ENCODE measurements at places on chromosomes 2 and 18.

- DNase-seq = no peak
These were observed 45.5 kb downstream of the DPP4 start for GRCh38 chr2:162028511-162028910.

GRCh38 chr18:56302156-56302555, 336.2 kb downstream of the TXNL1 start:
- DNase-seq = no peak

GRCh38 chr2:191748059-191748461, 70.1 kb downstream of the NABP1 start:
- no peak for DNase-seq

GRCh38 chr18:64175432-64175831, 26.5 kb upstream of the LINC00305 start:
- DNase-seq = no peak

GRCh38 chr2:39796134-39796533, 17.1 kb upstream of the THUMPD2 start:
- DNase-seq = no peak

DNA sequence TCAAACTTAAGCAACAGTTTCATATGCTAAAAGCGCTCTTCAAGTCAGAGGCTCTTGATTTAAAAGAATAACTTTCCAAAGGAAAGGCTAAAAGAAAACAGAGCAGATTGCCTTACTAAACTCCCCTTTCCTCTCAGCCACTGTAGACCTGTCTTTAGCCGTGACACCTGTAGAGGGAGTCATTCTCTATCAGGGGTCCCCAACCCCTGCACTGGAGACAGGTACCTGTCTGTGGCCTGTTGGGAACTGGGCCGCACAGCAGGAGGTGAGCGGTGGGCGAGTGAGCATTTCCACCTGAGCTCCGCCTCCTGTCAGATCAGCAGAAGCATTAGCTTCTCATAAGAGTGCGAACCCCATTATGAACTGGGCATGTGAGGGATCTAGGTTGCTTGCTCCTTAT, 9.6 kb downstream of the SLC14A1 start:
- DNase-seq = no peak

DNA sequence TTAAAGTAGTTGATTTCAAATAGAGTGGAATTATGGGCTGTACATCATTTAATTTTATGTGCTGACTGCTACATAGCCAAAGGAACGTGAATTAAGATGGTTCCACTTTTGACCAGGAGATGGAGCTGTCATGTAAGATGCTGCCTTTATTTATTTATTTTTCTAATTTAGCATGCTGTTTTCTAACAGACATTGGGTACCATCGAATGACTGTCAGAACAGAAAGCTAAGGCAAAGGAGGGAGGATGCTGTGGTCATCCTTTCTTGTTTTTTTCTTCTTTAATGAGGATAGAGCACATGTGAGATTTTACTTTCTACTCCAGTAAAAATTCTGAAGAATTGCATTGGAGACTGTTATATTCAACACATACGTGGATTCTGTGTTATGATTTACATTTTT, at the start of gene SCN2A:
TSS of gene SCN2A (plus strand) at position 185 of the 400 bp plus-strand sequence. CDS start 56,410 bp downstream, outside the sequence.
- peak; percentile 2 for DNase-seq

- no peak for DNase-seq
These were observed 95.2 kb downstream of the ZEB2 start for GRCh38 chr2:144424559-144425240.

DNA sequence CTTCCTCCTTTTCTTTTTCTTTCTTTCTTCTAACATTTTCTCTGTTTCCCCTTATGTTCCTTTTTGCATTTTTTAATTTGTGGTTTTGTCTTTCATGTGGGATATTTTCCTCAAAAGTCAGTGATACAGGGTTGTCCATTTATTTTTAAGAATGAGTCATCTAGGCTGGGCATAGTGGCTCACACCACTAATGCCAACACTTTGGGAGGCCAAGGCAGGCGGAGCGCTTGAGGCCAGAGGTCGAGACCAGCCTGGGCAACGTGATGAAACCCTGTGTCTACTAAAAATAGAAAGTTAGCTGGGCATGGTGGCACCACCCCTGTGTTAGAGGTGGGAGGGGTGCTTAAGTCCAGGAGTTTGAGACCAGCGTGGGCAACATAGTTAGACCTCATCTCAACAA, 35.8 kb downstream of the KATNAL2 start:
- DNase-seq = no peak

- DNase-seq = no peak
These were observed 439.9 kb upstream of the ETAA1 start for GRCh38 chr2:66957198-66957597.

- DNase-seq = no peak
These were observed 308.7 kb upstream of the SALL3 start for GRCh38 chr18:78670778-78671391.

DNA sequence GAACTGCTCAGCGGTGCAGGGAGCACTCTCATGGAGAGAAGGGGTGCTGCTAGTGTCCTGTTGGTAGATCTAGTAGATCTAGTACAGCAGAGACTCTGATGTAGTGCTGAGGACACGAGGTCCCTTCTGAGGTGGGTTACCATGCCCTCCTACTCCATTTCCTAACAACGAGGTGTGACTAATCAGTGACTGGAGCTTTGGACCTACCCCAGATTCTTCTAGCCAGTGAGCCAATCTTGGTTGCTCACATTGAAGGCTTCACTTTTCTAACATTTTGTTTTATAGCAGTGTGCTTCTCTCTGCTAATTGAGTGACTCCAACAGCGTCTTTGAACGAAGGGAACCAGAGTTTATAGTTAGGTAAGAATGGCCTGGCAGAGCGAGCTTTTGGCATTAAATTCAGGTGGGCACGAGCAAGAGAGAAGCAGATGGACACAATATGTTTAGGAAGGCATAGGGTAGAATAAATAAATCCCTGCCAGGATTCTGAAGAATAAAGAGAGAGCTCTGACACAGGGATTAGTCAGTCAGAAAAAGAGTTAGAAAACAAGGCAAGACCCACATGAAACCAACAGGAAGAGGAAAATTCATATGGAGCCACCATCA, 306.0 kb upstream of the RAB12 start:
- DNase-seq = no peak

- DNase-seq = no peak
These were observed 415.2 kb downstream of the NBAS start for GRCh38 chr2:15145919-15146318.

DNA sequence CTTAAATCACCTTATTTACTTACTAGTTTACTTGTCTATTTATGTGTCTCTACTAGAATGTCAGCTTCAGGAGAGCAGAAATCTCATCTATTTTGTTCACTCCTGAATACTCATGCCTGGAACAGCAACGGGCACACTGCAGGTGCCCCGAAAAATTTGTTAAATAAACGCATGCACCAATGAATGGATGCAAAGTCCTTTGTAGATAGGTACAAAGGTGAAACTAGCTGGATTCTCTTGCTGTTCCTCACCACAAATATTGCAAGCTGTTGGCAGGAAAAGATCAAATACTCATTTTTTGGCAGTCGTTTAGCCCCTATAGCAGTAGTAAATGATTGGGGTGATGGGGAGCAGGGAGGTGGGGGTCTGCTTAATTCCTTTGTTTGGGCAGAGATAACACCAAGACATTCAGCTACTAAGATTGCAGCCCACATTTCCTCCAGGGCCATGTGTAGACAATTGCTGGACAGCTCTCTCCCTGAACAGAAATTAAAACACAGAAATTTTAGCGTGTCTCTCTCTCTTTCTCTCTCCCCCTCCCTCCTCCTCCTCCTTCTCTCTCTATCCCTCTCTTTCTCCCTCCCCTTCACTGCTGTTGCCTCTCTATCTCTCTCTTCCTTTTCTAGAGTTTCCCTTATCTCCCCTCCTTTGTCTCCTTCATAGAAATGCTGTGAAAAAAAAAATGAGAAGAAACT, 5.4 kb downstream of the MARCHF4 start:
- no peak for DNase-seq

DNA sequence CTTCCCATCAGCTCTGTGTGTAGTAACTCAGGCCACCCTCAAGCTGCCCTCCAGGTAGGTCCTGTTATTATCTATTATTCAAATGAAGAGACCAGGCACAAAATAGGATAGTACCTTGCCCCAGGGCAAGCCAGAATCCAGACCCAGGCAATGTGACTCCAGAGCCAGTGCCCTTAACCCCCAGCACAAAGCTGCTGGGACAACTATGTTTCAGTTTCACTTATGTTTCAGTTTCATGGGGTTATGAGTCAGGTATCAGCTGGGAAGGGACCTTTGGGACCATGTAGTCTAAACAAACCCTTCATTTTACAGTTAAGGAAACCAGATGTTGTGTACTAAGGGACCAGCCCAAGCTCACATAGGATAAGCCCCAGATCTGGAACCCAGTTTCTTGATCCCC, 10.0 kb downstream of the HK2 start:
- DNase-seq = peak; percentile 48

GRCh38 chr2:232931636-232932035, 61.6 kb downstream of the SNORC start:
- no peak for DNase-seq

DNA sequence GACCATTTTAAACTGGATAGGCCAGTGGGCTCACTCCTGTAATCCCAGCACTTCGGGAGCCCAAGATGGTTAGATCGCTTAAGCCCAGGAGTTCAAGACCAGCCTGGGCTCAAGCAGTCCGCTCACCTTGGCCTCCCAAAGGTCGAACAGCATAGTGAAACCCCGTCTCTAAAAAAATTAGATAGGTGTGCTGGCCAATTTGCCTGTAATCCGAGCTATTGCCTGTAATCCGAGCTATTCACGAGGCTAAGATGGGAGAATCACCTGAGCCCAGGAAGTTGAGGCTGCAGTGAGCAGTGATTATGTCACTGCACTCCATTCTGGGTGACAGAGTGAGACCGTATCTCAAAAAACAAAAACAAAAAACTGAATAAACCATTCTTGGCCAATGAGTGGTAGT, 52.6 kb upstream of the EMILIN2 start:
- DNase-seq = no peak

- no peak for DNase-seq
These were observed 407.5 kb upstream of the RGPD4 start for GRCh38 chr2:107419191-107419590.

GRCh38 chr2:20676353-20677215, 9.6 kb downstream of the GDF7 start:
- no peak for DNase-seq

- peak; percentile 65 for DNase-seq
These were observed 492.4 kb downstream of the PLCL1 start for GRCh38 chr2:198296665-198297308.

DNA sequence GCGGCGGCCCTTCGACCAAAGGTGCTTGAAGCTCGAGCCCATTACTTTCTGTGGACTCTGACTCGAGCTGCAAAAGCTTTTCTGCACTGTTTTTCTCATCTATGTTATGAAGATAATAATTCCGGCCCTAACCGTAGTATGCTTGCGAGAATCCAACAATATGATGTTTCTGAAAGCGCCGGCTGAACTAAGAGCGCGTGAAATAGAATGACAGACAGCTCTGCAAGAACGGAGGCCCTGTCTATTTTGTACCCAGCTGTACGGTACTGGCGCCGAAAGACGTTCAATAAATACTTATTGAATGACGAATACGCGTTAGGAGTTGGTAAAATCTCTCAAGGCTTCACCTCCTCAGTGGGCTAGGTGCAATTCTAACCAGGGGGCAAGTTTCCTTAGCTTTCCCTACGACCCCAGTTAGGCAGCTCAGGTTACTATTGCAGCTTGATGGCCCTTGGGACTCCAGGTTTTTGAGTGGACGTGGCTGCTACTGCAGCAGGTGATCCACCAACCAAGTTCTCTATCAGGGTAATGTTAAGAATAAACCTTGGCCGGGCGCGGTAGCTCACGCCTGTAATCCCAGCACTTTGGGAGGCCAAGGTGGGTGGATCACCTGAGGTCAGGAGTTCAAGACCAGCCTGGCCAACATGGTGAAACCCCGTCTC, 570 bp downstream of the SCRN3 start:
- peak; percentile 12 for DNase-seq

GRCh38 chr2:2331881-2332280, 806 bp upstream of the MYT1L start:
- DNase-seq = no peak

DNA sequence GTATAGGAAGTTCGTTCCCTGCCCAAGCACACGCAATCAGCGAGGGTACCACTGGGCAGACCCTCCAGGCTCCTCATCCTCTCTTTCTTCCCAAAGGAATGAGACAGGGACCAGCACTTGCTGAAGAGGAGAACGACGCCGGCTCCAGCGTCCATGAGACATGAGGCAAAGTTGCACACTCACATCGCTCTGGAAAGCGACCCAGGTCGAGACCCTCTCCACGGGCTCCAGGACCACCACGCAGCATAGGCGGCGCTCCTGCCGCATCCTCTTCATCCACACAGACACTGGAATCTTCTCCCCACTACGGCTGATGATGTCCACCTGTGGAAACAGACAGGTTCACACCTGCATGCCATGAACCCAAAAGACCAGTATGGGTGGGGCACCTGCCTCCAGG, 10.8 kb downstream of the PASK start:
- DNase-seq = no peak

GRCh38 chr2:101921953-101922325, 69.8 kb upstream of the IL1R2 start:
- DNase-seq = no peak

DNA sequence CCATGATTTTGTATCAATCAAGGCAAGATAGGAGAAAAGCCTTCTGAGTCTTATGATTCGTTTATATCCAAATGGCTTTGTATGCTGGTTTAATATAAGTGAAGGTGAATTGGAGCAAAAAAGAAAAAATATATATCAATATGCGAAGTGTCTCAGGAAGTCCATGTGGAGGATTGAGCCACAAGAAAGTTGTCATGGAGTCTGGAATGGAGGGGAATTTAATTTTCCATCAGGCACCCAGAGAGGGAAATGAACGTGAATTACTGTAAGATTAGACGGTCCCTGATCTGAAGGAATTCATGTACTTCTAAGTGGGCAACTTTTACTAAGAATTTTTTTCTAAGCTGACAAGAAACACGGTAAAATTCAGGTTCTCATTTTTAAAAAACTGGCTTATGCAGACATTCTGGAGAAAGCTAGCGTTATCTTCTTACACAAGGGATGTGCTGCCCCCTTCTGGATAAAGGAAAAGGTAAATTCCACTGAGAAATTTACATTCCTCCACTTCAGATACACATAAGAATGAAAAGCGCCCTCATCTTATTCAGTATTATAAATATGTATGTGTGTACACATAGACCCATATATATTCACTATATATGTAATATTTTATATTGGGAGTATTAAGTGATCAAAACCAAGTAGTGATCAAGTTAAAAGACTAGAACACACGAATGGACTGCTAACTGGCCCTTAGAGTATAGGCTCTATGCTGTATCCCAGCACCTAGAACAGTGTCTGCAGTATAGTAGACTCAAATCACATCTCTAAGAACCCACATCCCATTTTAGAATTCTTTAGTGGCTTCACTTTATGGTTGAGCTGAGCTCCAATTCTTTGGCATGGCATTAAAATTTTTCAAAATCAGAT, 289.0 kb upstream of the TFPI start:
- no peak for DNase-seq

GRCh38 chr2:175877845-175878544, 124.1 kb downstream of the LNPK start:
- no peak for DNase-seq

GRCh38 chr2:138030459-138030858, 66.2 kb downstream of the HNMT start:
- no peak for DNase-seq

DNA sequence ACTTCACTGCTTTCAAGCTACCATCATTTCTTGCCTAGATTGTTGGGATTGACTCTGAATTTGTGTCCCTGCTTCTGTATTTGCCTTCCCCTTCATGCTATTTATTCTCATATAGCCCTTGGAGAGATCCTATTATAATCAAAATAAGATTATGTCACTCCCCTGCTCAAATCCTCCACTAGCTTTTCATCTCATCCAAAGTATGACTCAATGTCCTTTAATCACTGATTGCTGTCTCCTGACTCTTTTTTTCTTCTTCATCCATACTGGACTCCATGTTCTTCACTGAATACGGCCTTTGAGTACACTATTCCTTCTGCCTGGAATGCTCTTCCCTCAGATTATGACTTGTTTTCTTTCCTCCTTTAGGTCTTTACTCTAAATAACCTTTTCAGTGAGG, 5.0 kb downstream of the RBKS start:
- DNase-seq = no peak
